ENCODE measurements at places on chromosomes 5 and 9.

- DNase-seq = no peak
These were observed 81.4 kb downstream of the PDE6A start for GRCh38 chr5:149863176-149863575.

GRCh38 chr5:80411589-80412219, 3.8 kb downstream of the ZFYVE16 start:
- no peak for DNase-seq

DNA sequence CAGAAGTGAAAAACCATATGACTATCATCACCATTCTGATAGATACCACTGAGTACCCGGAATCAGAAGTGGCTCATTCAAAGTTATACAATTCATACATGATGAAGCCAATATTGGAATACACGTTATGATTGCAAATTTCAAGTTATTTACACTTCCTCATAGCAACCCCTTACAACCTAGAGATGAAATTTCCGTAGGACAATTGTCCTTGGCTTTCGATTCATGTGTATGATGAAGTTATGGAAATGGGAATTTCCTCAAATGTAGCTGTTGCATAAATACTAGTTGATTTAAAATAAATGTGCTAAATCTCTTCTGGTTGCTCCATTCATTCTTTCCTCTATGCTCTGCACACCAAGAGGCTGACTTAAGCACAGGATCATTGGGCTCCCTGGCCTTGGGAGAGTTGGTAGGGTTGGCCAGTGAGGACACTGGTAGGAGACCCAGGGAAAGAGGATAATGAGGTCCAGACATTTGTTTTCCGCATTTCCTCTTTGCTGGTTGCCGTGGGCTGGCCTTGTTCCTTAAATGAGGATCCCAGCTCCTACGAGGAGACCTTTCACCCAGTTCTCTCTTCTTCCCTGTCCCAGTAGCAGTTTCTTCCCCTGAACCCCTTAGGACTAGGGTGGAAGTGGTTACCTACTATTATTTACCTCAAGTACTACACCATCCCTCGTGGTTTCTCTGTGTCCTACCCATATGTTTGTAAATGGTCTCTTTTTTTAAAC, 90.3 kb downstream of the ZNF474 start:
- DNase-seq = no peak

- DNase-seq = no peak
These were observed 92.0 kb upstream of the RAI14 start for GRCh38 chr5:34563931-34564709.

DNA sequence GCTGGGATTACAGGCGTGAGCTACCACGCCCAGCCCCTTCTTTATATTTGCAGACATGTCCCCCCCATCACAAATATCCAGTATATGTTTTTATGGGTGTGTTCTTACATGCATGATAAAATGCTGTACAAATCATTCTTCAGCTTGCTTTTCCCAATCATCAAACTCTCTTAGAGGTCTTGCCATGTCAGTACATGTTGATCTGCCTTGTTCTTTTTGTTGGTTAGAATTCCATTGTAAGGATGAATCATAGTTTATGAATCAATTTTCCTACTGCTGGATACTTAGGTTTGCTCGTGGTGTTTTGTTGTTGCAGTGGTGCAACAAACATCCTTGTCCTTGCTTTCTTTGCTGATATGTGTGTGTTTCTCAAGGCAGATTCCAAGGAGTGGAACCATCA, 79.9 kb upstream of the NEURL1B start:
- no peak for DNase-seq
